ENCODE measurements at places on chromosomes 13 and 19.
A peak's percentile ranks its signal among the peaks of the same experiment; 100 is the strongest.

- no peak for DNase-seq
Observed at GRCh38 chr19:54489766-54490165, 12.9 kb upstream of the LAIR2 start.

DNA sequence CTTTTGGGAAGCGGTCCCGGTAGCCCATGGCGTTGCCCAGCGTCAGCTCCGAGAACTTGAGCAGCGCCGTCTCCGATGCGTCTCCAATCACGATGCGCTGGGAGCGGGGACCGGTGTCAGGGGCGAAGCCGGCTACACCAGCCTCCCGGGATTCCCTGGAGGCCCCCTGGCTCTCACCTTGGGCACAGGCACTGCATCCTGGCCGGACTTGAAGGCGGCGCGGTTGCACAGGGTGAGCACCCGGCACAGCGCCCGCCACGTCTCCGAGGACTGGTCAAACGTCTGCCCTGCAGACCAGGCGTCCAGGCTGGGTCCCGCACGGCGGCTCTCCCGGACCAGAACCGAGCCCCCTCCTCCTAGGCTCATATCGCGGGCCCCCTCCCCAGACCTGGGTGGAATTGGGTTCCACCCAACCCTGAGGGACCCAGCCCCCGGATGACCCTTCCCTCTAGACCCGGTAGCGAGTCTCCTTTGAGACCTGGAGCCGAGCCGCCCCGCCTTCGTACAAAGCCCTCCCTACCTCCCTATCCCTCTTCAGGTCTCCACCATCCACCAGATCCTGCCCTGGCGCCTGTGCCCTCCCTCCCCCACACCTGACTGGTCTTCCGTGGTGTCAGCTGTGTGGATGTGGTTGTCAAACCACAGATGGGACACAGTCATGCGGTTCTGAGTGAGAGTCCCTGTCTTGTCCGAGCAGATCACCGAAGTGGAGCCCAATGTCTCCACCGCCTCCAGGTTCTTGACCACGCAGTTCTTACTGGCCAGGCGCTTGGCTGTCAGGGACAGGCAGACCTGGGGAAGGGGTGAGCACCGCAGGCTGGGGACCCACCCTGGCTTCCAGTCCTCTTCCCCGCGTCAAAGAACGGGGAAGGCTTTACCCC lies 4.8 kb downstream of the ATP4A start:
- no peak for DNase-seq

DNA sequence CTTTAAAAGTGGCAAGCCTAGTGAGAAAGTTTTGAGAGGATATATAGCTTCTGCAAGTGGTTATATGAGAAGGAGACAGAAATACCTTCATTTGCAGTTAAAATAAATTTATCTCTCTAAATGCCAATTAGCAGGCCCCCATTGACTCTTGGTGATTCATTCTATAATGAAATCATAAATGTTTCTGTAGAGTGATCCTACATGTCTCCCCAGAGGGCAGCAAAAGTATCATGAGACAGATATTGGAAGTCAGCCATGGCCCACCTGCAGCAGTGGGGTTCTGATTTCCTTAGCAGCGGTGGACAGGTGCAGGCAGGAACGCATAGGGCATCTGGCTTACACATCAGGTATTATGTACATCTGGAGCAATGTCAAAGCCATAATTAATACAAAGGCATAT lies 385.4 kb upstream of the SLC10A2 start:
- no peak for DNase-seq

- peak; percentile 64 for DNase-seq
Observed at GRCh38 chr13:111370570-111371535, 50.4 kb downstream of the TEX29 start.

GRCh38 chr13:72545030-72545719 lies 182.3 kb downstream of the MZT1 start:
- DNase-seq, result no peak

DNA sequence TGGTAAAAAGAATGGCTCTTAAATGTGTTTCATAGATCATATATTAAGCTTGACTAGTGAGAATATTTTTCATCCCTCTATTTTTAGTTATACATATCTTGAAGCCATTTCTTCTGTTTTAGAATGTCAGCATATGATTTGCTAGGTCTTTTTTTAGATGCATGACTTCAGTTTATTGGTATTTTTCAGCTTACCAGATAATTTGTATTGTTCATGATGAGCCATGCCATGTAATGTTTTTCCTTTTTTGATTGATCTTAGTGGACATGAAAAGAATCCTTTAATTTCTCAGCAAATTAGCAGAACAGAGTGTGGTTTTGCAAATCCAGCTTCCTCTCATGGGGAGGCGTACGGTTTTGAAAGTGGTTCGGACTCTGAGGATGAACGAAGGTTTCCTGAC lies 168.5 kb downstream of the LMO7 start:
- no peak for DNase-seq

- peak; percentile 79 for DNase-seq
Observed at GRCh38 chr19:35249848-35250711, 1.3 kb downstream of the LSR start.

DNA sequence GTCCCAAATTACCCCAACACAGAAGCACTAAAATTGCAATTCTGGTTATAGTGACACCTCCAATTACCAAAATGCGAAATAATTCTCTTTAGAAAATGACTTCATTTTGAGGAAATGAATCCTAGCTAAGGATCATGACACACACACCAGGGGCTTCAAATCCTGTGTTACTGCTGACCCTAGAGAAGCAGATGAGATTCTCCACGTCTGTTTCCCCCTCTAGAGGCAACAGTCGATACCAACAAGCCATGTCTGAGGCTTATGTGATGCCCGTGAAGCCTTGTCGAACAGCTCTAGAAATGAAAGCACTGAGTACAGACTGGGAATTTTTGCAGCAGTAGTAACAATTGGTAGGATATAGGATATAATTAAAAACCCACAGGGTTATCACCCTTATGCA lies 153.6 kb upstream of the TMTC4 start:
- no peak for DNase-seq

- no peak for DNase-seq
Observed at GRCh38 chr19:15123900-15124299, 16.7 kb downstream of the SYDE1 start.

DNA sequence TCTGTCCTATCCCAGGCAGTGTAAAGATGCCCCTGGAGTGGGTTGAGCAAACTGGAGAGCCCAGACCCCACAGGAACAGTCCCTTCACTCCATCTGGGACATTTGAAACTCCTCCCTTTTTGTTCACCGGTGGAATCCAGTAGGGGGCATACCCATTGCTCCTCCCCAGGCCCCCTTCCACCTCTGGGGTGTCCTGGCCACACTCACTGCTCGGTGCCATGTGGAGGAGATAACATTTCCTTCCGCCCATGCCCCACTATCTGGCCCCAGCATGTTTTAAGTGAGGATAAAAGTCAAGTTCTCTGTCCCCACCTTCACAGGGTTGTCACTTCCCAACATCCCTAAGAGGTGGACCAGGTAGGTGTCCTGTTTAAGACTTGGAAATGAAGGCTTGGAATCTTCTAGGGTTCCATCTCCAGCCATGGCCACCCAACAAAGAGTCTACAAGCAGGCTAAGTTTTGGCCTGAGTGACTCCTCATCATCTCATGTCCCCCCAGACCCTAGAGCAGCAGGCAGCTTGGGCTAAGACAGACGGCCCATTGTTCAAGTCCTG lies 9.3 kb downstream of the ZNF526 start:
- DNase-seq, result no peak

Measured in vagina (tissue), 2 donors.